Peyer's patch (tissue), 4 donors: ENCODE measurements at places on chromosomes 2 and 18.

DNA sequence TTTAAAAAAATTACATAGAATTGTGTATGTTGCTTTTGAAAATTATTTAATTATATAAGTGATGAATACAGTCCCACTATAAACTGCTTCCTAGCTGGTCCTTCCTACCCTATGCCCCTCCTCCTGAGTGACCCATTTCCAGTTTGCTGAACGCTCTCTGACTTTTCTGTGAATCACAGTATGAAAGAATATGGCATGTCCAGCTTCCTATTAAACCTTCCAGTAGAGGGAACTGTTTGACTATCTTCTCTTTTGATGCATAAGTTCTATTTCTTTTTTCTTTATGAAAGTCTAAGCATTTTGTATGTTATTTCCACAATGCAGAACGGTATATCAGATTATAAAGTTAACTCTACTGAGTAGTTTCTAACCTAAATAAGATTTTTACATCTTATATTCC, 41.3 kb downstream of the PSMG2 start:
- DNase-seq, result no peak

GRCh38 chr2:81858998-81859397, 1554.4 kb upstream of the LRRTM1 start:
- DNase-seq, result no peak

DNA sequence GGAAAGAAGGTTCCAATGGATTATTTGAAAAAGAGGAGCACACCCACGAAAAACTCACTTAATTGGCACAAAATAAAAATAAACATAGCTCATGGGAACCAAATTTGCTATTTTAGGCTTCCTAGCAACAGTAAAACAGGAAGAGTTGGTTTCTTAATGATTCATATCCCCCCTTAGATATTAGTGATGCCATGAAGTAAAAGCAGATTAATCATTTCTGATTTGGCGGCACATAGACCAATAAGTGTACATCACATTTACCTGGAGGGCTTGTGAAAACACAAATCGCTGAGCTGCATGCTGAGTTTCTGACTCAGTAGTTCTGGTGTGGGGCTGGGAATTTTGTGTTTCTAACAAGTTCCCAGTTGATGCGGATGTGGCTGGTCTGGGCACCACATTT, 260.4 kb downstream of the SLC4A3 start:
- DNase-seq, result no peak

GRCh38 chr2:26901326-26902183, 53.6 kb downstream of the DPYSL5 start:
- DNase-seq, result no peak

- DNase-seq, result no peak
Observed at GRCh38 chr18:22183698-22184170, 14.3 kb downstream of the GATA6 start.

DNA sequence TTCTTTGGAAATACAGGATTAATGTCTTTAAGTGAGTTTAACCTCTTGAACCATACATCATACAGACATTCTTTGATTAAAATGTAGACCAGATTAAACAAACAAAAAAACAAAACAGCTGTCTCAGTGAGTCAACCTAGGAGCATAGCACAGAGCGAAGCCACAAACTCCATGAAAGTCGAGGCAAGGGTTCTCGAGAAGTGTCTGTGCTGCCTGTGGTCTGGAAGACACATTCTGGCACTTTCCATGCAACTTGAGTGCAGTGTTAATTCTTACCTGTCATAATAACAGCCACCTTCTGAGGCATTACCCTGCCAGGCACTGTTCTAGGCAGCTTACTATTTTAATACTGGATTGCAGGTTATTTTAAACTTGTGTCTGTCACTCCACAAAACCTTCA, 435.5 kb upstream of the MMADHC start:
- no peak for DNase-seq

GRCh38 chr2:133262893-133263292, 305.4 kb downstream of the NCKAP5 start:
- DNase-seq, result no peak

GRCh38 chr2:217746808-217747207, 256.0 kb downstream of the TNS1 start:
- no peak for DNase-seq

DNA sequence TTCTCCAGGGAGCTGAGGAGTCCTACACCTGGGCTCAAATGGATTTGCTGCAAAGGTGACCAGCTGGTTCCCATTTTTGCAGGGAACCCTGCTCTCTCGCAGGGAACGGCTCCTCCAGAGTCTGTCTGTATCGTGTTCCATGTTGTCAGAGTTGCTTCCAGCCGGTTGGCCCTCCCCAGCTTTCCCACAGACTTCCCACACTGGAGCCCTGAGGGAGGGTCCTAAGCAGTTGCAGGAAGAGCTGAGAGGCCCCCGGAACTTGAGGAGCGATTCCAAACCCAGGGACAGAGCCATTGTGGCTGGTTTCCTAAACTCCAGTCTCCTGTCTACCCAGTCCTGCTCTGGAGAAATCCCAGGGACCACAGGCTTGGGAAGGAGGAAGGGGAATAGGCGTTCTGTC, 121.7 kb upstream of the PPP1CB start:
- DNase-seq, result no peak

DNA sequence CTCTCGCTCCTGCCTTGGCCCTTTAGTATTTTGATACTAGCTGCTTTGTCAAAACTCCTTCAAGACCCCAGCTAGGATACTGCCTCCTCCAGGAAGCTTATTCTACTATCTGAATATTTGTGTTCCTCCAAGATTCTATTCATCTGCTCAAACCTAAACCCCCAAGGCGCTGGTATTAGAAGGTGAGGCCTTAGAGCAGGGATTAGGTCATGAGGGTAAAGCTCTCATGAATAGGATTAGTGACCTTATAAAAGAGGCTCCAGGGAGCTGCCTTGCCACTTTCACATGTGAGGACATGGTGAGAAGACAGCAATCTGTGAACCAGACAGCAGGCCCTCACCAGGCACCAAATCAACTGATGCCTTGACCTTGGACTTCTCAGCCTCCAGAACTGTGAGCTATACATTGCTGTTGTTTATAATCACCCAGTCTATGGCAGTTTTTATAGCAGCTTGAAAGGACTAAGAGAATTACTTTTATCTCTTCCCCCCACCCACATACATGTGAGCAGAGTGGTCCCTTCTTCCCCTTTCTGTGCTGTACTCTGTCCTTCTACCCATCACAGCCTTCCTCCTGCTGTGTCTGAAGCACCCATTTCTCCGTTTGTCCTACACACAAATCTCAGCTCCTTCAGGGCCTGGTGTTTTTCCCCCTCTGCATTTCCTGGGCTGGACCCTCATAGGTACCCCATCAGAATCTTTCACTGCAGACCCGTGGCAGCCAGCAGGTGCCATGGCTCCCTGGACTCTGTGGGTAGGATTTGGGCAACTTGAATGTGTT, 54.5 kb downstream of the HS1BP3 start:
- DNase-seq, result no peak

DNA sequence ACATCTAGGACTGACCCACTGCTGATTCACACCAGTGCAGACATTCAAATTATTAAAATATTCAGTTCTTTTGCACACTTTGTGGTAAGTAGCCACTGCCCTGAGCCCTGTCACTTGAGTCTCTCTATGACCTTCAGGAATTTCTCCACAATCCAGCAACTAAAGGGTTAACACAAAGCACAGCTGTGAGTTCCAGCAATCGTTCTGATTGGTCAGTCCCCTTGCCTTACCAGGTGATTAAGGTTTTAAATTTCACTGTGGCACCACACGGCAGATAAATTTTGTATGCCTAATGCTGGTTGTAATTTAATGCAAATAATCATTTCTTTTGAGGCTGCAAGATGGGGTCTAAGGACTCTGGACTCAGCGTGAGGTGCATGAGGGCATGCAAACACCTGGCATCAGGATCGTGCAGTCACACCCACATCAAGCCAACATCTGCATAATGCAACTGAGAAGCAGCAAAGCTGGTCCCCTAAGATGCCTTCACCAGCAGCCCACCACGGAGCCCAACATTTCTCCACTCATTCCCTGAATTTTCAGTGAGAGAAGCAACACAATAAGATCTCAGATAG, 36.6 kb downstream of the SLC14A1 start:
- DNase-seq, result no peak

DNA sequence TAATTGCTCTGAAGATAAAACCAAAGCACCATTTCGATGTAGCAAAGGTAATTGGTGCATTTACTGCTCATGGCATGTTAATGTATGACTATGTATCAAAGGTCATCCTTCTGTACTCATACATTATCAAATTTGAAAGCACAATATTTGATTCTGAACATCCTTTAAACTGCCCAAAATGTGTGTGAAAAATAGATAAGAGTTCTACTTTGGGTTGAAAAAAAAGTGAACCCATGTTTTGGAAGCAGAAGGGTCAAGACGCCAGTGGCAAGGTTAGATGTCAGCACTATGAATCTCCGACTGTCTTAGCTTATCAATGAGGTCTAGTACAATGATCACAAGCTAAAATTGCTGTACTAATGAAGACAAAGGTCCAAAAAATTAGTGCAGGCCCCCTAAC, 83.1 kb downstream of the LNPK start:
- no peak for DNase-seq

DNA sequence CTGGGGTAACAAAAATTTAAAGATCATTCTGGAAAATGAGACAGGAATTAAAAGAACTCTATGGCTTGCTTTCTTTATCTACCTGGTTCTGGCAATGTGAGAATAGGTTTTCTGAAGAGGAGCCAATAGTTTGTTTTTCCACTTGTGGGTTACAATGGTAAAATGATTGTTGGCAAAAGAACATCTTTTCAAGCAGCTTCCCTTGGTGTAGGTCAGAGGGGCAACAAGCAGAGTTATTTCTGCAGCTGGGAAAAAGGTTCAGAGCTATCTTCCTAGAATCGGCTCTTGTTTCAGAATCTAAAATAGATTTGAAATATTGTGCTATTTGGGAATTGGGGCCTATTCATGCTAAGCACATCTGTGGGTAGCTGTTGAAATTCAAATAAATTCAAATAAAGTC, 11.5 kb upstream of the TSPYL6 start:
- no peak for DNase-seq
